ENCODE measurements at places on chromosomes 3 and 15.

DNA sequence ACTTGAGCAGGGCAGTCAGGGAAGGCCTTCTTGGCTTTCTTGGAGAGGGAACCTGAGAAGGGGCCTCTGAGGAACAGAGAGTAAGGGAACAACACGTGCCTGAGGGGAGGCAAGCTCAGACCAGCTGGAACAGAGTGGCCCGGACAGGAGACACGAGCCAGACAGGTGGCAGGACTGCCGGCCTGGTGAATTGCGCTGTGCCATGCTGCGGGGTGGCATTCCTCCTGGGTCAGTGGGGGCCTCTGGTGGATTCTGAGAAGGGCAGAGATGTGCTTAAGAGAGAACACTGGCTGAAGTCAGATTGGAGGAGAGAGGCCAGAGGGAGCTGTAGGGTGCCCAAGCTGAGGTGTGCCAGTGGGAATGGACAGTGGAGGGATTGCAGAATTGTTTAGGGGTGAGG, 4.9 kb downstream of the CHAC1 start:
- no peak for DNase-seq

- DNase-seq: peak; percentile 96
Observed at GRCh38 chr3:185549122-185549521, 3.3 kb downstream of the LIPH start.

DNA sequence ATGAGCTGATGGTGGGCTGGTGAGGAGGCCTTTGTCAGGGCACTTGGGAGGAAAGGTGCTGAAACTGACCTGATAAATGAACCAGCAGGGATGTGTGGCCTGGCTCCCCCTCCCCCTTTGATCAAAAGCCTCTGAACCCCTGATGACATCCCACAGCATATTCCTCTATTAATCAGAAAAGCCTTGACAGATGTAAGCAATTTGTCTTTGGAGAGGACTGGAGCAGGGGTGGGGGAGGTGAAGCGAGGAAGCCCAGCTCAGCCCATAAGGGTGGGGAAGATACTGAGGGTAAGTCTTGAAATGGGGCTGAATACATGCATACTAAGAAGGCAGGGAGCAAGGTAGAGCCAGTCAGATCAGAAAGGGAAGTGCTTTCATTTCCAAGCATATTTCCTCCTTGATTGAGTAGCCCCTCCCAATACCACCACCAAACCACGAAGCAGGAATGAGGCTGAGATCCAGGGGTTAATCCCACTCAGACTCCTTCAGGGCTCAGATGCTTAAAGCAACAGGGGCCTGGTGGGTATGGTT, 34.7 kb upstream of the MRPS22 start:
- peak; percentile 48 for DNase-seq

GRCh38 chr15:74692327-74692726, 3.5 kb downstream of the EDC3 start:
- DNase-seq: no peak

DNA sequence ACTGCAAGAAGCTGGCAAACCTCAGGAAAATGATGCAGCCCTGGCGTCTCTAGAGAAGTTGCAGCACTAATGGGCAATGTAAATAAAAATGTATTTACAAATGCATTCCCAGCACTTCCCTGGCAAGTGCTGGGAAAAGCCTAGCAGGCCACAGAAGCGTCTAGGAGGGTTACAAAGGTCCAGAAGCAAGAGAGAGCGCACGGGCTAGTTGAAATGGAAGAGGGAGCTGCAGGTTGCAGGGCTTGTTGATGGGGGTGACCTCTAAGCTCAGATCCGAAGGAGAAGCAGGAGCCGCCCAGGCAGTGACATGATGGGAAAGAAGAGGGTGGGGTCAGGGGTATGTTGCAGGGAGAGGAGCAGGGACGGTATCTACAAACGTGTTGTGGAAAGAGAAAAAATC, 2.7 kb upstream of the KNL1 start:
- DNase-seq: no peak

DNA sequence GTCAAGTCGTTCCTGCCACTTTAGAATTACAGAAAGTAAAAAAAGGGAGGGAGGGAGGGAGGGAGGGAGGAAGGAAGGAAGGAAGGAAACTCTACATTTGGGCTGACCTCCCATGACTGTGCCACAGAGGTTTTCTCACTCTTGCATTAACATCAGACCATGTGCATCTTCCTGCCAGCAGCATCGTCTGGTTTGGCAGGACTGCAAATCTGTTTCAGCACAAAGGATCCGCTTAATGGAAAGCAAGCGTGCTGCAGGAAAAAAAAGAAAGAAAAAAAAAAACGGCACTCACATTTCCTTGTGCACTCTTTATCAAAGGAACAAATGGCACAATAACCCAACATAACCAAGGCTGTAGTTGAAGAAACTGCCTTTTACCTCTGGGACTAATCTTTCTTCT, 148.8 kb upstream of the HES1 start:
- DNase-seq: no peak

- peak; percentile 83 for DNase-seq
Observed at GRCh38 chr3:190180268-190180667, 59.6 kb upstream of the P3H2 start.

DNA sequence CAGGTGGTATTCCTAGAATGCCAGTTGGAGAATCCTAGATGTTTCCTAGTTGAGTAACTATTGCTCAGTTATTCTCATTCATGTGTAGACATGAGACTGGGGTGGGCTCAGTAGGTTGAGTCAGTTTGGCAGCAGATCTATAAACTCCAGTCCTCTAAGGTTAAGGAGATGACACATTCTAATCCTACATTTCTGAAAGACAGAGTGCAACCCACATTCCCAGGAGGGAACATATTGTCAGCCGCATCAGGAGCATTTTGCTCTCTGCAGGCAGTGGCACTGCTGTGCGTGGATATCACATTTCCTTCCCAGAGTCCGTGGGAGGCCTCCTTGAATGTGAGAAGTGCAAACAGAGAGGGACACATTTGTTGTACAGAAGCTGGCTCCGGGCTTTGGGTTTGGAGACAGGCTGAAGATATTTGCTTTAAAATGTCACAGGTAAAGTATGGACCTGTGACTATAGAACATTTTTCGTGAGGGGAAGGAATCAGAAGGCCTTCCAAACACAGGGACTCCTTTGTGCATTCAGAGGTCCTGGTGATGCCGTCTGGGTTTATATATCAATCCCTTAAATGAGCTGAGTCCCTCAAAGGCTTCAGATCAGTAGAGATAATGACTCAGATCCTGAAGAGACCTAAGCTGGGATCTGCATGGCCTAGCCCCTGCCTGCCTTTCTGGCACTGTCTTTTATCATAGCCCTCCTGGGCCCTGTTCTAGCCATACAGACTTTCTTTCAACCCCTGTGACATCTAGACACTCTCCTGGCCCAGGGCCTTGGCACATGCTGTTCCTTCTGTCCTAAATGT, 156.5 kb downstream of the CADPS start:
- no peak for DNase-seq

DNA sequence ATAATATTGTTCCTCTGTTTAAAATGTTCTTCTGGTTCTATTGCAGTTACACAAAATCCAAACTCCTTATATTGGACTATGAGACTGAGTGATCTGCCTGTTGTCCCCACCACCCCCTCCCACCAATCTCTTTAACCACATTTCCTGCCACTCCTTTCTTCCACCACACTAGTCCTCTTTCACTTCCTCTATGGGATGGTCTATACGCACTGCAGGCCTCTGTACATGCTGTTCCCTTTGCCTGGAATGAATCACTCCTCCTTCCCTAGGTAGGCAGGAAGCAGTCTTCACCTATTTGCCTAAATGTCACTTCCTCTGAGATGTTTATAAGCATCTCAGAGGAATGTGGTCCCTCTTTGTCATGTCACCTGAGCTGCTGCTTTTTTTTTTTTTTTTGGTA, 4.0 kb downstream of the MAP2K1 start:
- DNase-seq: no peak

DNA sequence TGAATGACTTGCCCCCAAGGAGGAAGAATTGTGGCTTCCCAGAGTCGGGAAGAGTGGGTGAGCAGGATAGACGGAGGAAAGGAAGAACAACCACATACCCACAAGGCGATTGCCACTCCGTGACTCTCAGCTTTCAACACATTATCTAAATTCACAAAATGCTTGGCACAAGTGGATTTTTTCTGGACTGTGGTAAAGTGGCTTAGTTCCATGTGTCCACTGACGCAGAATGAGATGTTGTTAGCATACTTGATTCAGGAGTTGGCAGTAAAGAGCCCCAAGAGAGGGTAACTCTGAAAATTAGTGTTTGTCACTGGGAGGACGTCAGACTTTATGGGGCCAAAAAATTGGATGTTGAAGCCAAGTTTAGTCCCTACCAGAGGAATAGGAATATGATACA, 198.8 kb upstream of the CTNNB1 start:
- DNase-seq: no peak

DNA sequence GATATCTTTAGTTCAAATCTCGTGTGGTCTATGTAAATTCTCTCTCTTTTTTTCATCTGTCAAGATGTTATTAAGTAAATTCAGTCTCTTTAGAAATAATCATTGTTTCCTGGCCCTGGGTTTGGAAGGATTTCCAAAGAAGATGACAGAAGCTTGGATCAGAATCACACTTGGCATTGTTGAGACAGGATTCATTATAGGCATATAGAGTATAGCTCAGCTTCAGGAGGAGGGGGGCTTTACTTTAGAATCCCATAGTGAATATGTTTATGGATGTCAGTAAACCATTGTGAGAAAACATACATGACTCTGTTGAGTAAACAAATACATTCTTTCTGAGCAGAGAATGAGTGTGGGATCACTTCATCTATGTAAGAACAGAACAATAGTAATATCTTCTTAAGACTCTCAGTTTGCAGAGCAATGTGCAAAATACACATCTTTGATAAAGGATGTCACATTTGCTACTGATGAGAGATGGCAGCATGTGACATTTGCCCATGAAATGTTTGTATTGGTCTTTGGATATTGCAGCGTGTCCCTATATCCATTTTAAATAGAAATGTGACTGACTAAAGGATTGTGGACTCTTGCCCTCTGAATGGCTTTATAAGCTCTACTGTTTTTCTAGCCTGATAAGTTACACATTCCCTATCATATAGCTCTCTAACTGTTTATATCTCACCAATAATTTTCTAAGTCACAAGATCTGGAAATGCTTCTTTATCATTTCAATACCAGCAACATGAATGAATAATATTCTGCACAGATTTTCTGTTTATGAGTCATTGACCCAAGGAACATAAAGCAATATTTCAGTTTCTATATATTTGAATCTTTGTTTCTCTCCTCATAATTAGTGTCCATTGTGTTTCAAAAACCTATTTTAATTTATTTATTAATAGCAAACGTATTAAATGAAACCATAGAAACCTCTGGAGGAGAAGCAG, 95.6 kb upstream of the THRB start:
- no peak for DNase-seq

DNA sequence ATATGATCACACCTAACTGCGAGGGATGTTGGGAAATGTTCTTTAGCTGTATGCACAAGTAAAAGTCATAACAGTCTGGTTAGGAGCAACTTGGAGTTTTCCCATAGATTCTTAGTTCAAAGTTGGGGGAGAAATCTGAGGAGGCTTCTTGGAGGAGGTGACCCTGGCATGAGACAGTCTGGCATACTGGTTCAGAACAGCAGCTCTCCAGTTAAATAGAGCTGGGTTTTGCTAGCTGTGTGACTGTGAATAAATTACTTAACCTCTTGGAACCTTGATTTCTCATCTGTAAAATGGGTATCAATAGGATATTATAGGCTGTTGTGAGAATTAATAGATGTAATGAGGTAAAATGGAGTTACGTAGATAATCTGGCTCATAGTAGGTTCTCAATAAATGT, 49.1 kb upstream of the DGKG start:
- DNase-seq: no peak

DNA sequence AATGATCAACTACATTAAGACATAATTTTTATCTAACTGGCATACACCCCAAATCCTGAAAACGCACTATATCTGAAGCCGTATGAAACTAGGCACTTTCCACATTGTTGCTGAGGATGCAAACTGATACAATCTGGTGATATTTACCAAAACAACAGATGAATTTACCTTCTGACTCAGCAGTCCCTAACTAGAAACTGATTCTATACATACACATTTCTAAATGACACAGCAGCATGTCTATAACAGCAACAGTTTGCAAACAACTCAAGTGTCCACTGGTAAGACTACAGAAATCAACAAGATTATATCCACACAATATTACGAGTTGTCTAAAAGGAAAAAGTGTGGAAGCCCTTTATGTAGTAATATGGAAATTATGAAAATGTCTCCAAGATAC, 22.9 kb downstream of the SECISBP2L start:
- DNase-seq: no peak

DNA sequence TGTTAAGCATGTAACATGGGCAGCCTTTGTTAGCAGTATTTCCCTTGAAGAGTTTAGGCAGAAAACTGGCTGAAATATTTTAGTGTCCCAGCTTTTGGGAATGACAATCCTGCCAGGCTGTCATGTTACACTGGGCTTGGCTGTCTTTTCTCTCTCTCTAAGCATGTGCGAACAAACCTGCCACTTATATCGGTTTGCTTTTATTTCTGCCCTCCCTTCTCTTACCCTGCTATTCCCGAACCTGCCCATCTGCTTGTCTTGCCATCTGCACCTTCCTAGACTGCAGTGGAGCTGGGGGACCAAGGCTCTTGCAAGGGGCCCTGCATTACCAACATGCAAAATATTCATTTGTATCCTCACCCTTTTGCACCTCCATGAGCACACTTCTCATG, 339.6 kb downstream of the EPHB1 start:
- DNase-seq: no peak

GRCh38 chr3:105427332-105427731, 60.6 kb downstream of the ALCAM start:
- DNase-seq: no peak

DNA sequence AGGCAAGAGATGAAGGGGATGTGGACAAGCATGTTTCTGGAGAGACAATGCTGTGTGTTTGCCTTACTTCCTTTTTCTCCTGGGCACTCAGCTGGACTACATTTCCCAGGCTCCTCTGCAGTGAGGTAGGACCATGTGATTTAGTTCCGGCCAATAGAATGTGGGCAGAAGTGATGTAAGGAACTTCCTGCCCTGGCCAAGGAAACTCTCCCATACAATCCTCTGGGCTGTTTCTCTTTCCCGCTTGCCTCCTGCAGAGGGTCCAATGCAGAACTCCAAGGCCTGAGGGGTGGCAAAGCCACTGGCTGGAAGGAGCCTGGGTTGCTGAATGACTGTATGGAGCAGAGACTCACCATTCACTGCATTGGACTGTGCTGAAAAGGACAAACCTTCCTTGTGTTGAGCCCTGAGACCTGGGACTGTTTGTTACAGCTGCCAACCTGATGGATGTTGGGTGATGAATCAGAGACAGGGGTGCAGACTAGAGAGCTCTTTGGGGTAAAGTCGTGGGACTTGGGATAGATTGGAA, 82.7 kb upstream of the SLC6A6 start:
- DNase-seq: peak; percentile 79

GRCh38 chr3:154971771-154972326, 108.3 kb upstream of the MME start:
- peak; percentile 87 for DNase-seq

GRCh38 chr3:187120326-187120725, 19.0 kb downstream of the RPL39L start:
- no peak for DNase-seq

DNA sequence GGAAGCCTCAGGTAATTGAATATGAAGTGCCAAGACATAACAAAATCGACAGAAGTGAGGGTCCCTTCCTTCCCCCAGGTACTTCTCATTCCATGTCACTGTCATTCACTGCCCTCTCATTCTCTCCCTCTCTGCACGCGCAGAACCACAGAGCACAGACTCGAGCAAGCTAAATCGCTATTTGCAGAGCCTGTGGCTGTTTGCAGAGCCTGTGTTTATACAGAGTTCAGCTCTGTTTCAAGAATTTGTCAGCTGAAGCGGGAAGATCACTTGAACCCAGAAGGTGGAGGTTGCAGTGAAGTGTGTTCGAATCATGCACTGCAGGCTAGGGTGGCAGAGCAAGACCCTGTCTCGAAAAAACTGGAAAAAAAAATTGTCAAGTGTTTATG, 2.5 kb downstream of the VILL start:
- DNase-seq: no peak

- DNase-seq: no peak
Observed at GRCh38 chr3:2921903-2922302, 188.3 kb downstream of the IL5RA start.

Measured in EH (cell line).